ENCODE measurements at places on chromosomes 11 and 22.

DNA sequence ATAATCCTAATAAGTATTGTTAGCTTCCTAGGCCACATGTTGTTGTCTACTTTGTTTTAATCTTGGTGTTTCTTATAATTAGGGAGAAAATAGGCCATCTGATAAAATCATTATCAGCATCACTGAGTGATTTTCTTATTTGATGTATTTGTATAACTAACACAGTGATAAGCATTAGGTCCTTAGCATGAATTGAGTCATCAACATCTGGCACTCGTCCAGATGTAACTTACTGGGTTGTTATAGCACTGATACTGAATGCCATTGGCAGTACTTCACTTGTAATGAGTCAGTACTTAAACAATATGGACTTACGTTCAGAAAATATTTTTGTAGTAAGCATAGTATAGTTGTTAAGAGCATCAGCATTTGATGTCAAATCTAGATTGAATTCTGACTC lies 16.2 kb downstream of the API5 start:
- no peak for DNase-seq

- no peak for DNase-seq
These were observed 11.3 kb upstream of the P2RY2 start for GRCh38 chr11:73206801-73207200.

- no peak for DNase-seq
These were observed 44.1 kb downstream of the MCM5 start for GRCh38 chr22:35443790-35444684.

GRCh38 chr11:94184846-94185245 lies 56.2 kb downstream of the PANX1 start:
- no peak for DNase-seq

Measured in central memory CD8-positive, alpha-beta T cell (primary cell).